Endothelial cell (in vitro differentiated cells): ENCODE measurements at places on chromosomes 7 and 10. TPM values are rescaled to one million over a fixed set of nuclear protein-coding genes. Genes with fewer than 3 reads are reported as not detected.

FRMPD2 gene
- not detected for total RNA-seq

PLXDC2 gene
- total RNA-seq, result 73.1 TPM

POM121 gene
- total RNA-seq, result 40.9 TPM

GRCh38 chr7:1664711-1665548, 5.1 kb upstream of the ELFN1 start:
- H3K4me3 ChIP-seq, result no peak overlapping the region
- peaks cover 5% of the 10 kb centered on the region for H3K4me1 ChIP-seq
- peak; percentile 92 for DNase-seq
- no peak overlapping the region for H3K27ac ChIP-seq
- H3K36me3 ChIP-seq, result no peaks in the 10 kb centered on the region

DNA sequence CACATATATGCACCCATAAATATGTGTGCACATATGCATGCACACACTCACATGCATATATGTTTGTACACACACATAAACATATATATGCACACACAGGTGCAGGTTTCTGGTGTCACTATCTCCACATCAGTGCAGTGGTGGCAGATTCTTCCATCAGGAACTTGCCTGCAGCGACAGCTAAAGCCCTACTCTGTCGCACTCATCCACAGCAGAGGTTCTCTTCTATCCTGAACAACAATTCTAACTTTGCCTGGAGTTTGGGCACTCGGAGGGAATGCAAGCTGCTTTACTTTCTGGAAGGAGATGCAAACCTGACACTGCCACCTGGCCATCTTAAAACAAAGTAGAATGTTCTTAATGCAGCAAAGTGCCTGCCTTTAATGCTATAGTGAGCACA, 745.8 kb downstream of the GRID1 start:
- H3K4me3 ChIP-seq, result no peak overlapping the region
- H3K36me3 ChIP-seq, result no peaks in the 10 kb centered on the region
- H3K27me3 ChIP-seq, result peaks cover 6% of the 10 kb centered on the region
- no peaks in the 10 kb centered on the region for H3K4me1 ChIP-seq
- no peak for DNase-seq

- H3K4me3 ChIP-seq, result no peak overlapping the region
- no peaks in the 10 kb centered on the region for H3K4me1 ChIP-seq
- no peak overlapping the region for H3K27ac ChIP-seq
- H3K36me3 ChIP-seq, result no peaks in the 10 kb centered on the region
Observed at GRCh38 chr10:26486304-26486703, 48.2 kb downstream of the APBB1IP start.

ASZ1 gene
- total RNA-seq, result not detected

DNA sequence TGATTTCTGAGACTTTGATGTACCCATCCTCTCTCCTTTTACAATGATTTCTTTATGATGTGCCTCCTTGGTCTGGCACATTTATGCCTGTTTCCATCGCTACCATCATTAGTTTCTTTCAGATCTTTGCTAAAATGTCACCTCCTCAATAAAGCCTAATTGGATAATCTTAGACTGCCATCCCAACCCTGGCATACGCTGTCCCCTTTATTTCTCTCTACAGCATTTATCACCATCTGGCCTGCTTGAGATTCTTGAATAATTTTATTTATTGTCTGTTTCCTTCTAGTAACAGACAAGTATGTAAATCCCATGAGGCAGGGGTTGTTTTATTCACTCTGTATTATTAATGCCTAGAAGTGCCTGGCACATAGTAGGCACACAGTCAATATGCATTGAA, 6.7 kb upstream of the DNTT start:
- no peaks in the 10 kb centered on the region for H3K36me3 ChIP-seq
- DNase-seq, result no peak
- peaks cover 5% of the 10 kb centered on the region for H3K27me3 ChIP-seq
- no peak overlapping the region for H3K27ac ChIP-seq
